ENCODE measurements at places on chromosomes 13 and 19.

GRCh38 chr19:38392707-38393308 lies 4.3 kb downstream of the SPRED3 start:
- DNase-seq, result no peak

- DNase-seq, result no peak
These were observed 1.8 kb downstream of the FUZ start for GRCh38 chr19:49811328-49811727.

- DNase-seq, result no peak
These were observed 64.8 kb upstream of the XPO4 start for GRCh38 chr13:20967340-20967739.

GRCh38 chr13:50438351-50438750 lies 405.1 kb downstream of the DLEU7 start:
- no peak for DNase-seq

DNA sequence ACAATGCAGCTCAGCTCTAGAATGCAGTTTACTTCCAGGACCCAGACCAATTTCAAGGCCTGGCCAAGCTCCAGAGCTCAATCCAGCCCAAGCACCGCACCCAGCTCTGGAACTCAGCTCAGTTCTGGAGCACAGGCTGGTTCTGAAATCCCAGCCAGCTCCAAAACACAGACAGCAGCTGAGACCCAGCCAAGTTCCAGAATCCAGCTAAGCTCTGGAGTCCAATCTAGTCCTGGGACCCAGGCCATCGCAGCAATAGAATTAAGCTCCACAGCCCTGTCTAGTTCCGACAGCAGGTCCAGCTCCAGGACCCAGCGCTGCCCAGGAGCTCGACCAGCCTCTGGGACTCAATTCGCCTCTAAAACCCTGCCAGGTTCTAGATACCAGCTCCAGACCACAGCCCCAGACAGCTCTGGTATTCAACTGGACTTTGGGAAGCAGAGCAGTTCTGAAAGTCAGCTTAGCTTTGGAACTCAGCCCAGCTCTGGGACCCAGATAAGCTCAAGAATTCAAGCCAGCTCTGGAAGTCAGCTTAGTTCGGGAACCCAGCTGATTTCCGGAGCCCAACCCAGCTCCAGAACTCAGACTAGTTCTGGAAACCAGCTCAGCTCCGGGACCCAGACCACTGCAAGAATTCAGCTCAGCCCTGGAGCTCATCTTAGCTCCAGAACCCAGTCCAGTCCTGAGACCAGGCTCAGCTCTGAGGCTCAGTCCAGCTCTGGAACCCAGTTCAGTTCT lies 6.8 kb downstream of the GIPC3 start:
- DNase-seq, result no peak

DNA sequence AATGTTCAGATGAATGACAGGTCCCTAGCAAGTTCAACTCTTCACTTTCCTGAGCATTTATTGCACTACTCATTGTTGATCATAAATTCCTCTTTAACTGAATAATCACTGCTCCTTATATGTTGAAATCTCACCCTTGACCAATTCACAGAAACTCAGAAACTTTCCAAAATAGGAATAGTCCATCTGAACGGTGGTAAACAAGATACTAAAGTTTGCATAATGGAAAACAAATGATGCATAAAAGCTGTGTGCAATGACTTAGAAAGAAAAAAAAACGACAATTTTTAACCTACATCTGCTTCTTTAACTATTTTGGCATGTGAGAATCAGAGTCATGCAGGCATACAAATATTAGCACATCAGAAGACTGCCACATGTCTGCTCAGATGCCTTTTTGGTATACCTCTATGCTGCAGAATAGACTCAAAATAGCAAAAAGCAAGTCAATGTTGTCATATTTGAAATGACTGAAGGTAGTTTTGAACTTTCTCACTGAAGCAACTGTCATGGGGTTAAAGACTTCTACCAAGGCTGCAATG lies 34.8 kb downstream of the SLC10A2 start:
- no peak for DNase-seq

DNA sequence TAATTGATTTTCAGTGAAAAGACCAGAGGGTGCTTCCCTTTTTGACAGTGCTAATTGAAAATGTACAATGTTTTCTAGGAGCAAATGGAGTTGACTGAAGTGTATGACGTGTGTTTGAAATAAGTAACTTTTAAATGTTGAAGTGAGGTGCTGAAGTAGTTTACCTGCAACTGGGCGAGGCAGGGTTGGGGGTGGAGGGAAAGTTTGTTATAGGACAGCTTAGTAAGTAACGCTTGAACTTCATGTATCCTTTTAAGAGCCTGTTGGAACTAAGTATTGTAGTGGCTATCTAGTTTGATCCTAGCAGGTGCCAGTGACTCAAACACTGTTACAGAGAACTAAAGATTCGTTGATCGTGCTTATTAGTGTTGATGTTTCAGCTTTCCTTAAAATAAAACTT lies 5.9 kb downstream of the SLAIN1 start:
- no peak for DNase-seq

DNA sequence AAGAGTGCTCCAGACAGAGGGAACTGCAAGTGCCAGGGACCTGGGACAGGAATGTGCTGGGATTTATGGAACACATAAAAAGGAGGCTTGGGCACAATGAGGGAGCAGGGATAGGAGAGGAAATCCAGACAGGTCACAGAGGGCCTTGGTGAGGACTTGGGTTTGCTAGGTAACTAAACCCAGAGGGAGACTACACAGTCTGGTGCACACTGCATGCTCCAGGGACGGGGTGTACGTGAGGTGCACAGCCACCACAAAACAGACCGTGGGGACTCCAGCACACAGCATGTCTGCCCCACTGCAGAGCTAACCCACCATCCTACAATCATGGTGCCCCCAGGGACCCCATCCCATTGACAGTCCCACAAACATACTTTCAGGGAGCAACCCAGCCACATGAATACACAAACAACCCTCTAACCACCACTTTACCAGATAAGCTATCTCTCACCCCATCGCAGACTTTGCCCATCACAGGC lies 5.5 kb upstream of the ZFP36 start:
- DNase-seq, result no peak

DNA sequence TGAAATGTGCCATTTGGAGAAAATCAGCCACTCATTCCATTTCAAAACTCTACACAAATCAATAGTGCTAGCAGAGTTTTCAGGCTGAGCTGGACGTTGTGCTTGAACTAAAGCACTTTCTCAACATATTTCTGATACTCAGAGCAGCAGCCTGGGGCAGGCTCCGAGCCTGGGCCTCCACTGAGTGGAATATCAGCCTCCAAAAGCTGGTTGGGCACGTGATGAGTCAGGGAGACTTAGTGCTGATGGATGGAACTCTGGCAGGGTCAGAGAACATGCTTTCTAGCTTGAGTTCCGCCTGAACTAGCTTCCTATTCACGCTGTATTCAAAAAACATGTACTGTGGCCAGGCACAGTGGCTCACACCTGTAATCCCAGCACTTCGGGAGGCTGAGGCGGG lies 85.8 kb upstream of the PCDH8 start:
- DNase-seq, result no peak

DNA sequence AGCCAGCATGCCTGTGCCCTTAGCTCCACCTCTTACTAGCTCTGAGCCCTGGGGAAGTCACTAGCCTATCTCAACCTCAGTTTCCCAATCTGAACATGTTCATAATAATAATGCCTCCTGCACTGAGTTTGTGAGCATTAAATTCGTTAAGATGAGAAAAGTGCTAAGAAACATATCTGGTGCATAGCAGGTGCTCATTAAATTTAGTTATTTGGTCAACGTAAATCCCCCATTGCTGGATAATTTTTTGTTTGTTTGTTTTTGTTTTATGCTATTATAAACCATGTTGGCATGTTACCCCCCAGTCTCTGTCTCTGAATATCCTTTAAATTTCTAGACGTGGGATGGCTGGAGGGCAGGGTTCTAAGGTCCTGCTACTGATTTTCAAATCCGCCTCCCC lies 10.6 kb downstream of the FCGBP start:
- DNase-seq, result no peak

- no peak for DNase-seq
These were observed 54.3 kb downstream of the MICU2 start for GRCh38 chr13:21549633-21550032.

DNA sequence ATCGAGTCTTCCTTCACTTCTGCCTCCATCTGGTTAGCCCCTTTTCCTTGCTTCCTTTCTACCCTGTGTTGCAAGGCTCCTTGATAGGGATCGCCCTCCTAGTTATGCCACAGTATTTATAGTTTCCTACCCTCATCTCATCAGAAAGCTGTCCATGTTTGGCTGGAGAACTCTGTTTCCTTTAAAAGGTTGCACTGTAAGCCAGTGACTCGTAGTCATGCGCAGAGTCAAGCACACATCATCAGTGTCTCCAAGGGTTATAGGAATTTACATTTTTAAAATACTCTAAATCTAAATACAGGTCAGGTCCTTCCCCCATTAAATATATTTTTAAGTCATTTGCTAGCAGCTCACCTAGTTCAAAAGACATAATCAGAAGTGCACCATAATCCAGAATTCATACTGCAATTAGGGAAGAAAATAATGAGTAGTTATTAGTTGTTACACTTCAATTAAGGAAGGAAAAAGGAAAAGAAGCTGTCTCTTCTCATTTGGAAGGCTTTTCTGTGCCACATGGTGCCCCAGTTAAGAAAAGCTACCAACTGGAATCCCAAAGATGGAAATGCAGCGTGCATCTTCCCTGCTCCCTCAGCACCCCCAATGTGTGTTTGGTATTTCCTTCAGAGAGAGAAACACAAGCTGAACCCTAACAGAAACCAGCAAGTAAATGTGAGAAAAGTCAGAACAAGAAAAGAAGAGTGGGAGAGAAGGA lies 81.0 kb downstream of the GPR12 start:
- no peak for DNase-seq

GRCh38 chr13:113329656-113330312 lies 32.7 kb downstream of the LAMP1 start:
- no peak for DNase-seq

- DNase-seq, result no peak
These were observed 48.8 kb upstream of the NPAS1 start for GRCh38 chr19:46970815-46971214.

DNA sequence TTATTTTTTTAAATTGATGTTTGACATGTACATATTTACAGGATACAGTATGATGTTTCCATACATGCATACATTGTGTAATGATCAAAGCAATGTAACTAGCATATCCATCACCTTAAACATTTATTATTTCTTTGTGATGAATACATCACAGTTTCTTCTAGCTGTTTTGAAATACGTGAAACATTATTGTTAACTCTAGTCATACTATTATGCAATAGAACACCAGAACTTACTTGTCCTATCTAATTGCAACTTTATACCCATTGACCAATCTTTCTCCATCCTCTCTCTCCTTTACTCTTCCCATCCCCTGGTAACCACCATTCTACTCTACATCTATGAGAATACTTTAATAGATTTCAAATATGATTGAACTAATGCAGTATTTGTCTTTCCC lies 1942.7 kb downstream of the PCDH9 start:
- DNase-seq, result no peak

- DNase-seq, result no peak
These were observed 1465.5 kb downstream of the SLITRK5 start for GRCh38 chr13:89136678-89137077.

GRCh38 chr13:21405309-21405708 lies 53.8 kb downstream of the ZDHHC20 start:
- no peak for DNase-seq

DNA sequence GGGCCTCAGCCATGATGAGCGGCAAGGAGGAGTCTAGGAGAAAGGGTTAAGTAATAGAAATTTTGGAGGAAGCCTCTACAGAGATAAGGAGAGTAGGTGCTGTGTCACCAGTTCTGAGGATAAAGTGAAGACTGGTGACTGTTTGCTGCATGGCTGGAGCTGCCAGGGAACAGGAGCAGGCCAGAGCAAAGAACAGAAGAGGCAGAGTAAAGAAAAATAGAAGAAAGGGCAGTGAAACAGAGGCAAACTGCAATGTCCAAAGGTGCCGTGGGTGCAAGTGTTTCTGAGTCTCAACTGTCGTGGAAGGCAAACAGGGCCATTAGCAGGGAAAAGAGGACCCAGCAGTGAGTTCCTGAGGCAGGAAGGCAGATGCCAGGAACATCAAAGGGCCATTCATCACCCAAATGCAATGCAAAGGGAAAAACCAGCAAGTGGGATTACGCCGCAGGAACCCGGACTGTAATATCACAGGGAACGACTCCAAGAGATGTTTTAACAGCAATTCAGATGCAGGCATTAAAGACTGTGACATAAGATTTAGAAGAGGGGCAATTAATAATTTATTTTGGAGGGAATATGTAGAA lies 318.3 kb downstream of the FOXO1 start:
- no peak for DNase-seq

DNA sequence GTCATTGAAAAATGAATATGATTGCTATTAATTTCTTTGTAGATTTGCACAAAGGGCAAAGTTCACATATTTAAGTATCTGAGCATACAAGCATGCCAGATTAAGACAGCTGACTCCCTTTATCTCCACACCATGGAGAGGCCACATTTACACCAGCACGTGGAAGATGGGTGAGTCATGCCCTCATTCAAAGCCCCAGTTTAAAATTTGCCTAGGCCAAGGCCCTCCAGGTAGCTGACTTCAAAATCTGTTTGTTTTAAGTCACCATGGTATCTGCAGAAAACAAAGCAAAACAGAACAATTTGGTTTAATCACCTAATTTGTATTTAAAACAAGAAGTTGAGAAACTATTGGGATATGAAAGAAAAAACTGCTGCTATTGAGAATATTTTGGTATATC lies 109.2 kb downstream of the ESD start:
- DNase-seq, result peak; percentile 11

DNA sequence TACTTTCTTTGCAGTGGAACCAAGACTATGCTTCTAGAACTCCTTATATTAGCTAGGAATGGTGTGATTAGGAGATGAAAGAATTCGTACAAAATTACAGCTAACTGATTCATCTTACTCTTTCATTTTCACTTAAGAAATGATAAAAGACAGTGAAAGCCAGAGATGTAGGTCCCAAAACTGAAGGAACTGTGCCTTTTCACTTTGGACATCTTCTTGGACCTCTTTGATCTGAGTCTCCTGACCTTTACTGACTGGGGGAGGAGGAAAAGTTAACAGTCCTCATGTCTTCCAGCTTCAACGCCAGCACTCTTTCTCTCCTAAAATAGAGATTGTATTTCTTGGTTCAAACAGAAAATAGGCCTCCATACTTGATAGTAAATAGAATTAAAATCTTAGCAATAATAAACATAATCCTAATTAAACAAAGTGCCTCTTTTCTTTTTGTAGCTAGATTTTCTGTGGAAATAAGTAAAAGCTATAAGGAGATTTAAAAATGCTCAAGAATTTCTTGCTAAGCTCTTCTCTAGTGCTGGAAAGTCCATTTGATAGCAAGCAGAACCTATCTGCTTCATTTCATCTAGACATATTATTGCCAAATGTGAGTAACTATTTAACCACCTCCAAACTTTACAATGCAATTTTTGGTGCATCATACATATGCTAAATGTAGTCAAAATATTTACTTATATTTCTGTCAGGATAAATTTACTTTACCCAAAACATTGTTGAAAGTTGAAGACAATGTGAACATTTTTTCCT lies 109.4 kb upstream of the POSTN start:
- no peak for DNase-seq

All from stimulated activated CD4-positive, alpha-beta T cell treated with anti-CD3 and anti-CD28 coated beads, TNF-alpha, amount 100 ng/mL, for 4 hours (primary cell).